Mesothelial cell of epicardium (in vitro differentiated cells): ENCODE measurements at places on chromosomes 6 and 20.
A peak's percentile ranks its signal among the peaks of the same experiment; 100 is the strongest.

GRCh38 chr20:10602221-10602871 lies 71.5 kb downstream of the JAG1 start:
- DNase-seq: no peak

DNA sequence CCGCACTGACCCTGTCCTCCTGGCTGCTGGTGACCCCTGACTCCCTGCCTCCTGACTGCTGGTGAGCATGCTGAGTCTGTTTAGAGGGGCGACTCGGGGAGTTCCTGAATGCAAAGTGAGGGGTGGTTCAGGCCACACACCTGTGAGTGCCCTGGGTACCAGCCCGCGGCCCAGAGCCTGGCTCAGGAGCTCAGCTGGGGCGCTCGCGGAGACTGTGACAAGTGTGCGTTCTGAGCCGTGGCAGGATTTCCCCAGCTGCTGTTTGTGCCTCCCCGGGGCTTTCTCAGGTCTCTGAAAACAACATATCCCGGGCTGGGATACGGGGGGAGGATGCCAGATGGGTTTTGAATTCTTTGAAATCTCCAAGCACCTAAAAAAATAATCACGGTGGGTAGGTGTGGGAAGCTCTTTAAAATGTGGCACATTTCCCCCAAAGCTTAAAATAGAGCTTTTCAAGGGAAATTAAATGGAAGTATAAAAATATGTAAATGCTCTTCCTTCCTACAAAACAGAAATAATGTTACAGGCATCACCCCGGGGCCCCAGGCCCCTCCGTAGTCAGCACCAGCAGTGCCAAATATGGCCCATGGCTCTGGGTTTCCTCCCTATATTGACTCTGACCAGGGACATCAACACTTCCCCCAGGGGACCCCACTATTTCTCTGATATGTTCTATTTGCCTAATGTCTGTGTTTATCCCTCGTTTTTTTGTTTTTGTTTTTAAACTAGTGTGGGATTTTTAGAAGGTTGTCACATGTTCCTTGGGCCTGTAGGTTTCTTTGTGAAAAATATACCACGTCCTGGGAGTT lies 49.9 kb upstream of the TAGAP start:
- DNase-seq: no peak

DNA sequence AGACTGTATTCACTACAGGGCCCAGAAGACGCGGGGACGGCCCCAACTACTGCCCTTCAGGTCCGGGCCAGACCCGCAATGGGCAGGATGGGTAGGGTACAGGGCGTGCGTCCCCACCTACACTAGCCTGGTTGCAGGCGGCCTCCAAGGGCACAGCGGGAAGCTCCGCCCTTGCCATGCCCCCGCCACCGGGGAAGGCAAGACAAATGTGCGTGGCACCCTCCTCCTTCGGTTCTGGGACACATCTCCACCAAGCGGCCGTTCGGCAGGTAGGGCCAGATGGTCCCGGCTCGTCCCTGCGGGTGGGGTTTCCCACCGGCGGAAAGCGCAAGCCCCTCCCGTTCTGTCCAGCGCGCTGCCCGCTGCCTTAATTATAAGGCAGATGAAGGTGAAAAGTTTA lies 5.6 kb downstream of the NXT1 start:
- DNase-seq: no peak

DNA sequence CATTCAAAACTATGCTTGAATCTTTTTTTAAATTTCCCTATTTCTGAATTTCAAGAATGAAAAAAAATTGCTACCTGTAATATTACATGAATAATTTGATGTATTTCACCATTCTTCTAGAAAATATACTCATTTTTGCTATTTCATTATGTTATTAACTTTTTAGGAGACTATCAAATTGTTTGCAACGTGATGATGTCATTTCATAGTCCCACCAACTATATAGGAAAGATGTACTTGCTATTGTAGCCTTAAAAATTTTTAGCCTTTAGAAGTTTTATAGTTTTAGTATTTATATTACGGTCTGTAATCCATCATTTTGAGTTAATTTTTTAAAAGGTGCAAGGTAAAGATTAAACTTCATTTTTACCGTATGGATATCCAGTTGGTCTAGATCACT lies 81.4 kb upstream of the AHI1 start:
- DNase-seq: no peak

DNA sequence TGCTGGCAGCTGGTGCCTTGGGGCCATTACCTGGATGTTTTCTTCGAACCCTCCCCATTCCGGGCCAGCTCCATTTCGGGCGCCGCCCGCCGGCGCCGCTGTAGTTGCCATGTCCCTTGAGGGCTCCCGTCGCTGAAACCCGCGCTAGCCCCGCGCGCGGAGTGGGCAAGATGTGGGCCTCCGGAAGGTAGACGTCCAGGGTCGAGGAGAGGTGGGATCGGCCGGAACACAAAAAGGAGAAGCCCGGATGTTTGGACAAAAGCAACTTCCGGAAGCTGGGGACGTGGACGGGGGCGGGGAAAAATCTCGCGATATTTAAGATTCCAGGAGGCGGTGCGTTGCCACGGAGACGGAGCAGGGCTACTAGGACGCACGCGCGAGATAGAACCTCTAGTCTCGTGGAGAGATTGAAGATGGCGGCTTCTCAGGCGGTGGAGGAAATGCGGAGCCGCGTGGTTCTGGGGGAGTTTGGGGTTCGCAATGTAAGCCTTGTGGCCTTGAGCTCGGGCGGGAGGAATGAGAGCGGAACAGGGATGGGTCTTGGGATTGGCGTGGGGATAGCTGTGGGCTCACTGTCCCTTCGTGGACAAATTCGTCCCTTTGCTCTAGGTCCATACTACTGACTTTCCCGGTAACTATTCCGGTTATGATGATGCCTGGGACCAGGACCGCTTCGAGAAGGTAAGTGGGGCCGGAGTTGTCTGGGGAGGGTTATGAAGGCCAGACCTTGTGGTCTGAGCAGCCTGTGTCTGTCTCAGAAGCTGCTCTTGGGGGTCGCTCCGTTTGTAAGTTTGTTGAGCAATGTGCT lies at the start of the genes POLR1C and YIPF3:
Gene POLR1C, plus strand, starts transcription at position 393 of the 808 bp plus-strand sequence. Its CDS starts 21 bp downstream, at position 414.
Gene YIPF3, minus strand, starts transcription at position 230 of the 808 bp plus-strand sequence. Its CDS starts 119 bp downstream, at position 111.
- peak; percentile 96 for DNase-seq

DNA sequence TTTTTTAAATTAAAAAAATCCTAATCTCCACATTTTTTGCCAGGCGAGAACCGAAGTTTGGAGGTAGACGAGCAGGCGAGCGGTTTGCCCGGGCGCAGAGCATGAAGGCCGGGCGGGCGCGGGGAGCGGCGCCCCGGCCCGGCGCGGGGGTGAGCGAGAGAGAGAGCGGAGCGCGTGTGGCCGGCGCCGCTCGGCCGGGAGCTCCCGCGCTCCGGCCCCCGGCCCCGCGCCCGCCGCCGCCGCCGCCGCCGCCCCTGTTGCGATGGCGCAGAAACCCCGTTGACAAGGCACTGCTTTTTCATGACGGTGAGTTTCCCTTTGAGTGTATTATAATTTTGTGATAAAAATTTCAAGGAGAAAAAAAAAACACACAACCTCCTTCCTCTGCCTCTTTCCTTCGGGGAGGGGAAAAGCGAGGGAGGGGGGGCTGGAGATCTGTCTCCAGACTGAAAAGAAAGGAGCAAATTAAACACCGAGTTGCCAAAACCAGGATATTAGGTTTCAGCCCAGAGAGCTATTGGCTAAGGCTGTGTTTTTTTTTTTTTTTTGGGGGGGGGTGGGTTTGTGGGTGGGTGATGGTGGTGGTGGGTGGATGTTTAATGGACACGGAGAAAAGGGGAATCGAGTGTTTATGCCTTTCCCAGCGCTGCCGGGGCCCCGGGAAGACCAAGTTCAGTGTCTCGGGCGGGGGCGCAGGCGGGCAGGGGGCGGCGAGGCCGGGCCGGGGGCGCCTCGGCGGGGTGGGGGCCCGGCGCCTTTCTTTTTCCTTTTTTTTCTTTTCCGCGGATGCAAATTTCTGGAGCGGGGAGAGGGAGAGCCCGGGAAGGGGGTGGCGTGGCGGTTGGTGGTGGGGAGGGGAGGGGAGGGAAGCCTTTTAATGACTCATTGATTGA lies at the start of gene BICRAL:
Gene BICRAL, plus strand, starts transcription at position 257 of the 893 bp plus-strand sequence. CDS start 39,971 bp downstream, outside the sequence.
- DNase-seq: peak; percentile 34

DNA sequence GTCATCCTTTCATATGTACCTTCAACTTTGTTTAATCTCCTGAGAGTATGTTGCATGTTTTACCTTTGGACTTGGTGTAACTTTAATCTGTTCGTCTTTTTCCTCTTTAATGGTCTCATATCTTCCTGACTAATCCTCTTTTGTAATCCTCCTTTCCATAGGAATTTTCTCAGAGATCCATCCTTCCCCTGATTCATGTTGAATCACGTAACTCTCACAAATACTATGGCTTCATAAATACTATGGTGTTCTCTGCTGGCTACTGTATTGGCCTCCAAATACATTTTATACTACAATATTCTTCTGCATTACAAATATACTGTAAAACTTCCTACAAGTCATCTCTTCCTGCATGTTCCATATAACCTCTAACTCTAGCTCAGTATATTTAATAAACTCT lies 317.7 kb upstream of the ADGRB3 start:
- DNase-seq: no peak

DNA sequence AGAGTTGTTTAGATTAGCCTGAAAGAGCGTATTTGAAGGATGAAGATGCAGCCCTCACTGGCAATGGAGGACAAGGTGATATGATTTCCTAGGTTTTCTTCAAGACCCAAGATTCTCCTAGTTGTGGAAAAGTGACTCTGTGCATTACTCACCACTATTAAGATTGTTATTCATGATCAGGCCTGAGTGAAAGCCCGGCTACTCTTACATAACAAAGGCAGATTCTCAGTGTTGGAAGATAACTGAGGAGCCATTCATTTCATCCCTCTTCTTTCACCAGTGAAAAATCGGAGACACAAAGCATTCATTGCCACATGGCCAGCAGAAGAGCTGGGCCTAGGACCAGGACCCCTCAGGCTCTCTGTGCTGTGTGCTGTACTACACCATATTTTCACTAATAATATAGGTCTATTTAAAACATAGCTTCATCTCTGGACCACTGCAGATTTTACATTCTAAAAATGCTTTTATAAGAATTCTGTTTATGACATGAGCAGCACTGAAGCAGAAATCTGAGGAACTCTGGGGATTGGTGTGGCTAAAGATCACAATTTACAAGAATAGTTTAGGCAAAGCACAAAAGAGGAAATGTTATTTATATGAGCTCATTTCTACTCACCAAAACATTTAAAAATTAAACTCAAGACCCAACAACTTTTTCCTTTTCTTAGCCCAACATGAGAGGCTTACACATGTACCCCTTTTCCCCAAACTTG lies 181.9 kb upstream of the CCN2 start:
- no peak for DNase-seq
